Frontal cortex (tissue), 4 donors: ENCODE measurements at places on chromosomes 11 and 22.

DNA sequence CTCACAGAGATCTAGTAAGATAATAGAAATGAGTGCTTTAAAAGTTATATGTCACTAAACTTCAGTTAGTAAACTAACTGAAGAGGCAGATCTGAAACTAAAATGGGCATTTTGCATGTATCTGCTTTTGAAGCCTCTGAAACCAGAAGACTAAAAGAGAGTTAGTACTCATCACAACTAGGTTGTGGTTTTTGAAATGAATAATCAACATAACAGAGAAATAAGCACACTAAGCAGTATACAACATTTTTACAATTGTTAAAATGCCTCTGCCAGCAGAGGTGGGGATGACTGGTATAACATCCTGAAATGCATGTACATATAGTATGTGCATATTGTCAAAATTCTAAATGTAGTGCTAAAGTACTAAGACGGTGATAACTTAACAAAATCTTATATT lies 564.5 kb downstream of the DLG2 start:
- DNase-seq, result no peak

- no peak for DNase-seq
Observed at GRCh38 chr22:23503142-23503541, 76.9 kb downstream of the IGLL1 start.

DNA sequence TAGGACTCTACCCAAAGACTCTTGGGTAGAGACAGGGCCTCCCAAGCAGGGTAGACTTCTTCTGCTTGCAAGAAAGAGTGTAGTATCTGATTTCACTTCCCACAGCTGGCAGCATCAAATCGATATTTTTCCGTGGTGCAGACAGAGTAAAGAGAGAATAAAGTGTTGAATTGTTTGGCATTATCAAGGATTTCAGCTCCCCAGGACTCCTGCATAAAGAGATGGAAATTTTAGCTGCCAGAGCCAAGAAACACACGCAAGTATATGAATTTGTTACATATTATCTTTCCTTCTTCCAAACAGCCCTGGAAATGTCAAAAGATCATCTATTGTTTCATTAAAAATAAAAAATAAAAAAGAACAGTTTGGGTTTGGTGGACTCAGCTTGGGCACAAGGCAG lies 136.8 kb downstream of the PKNOX2 start:
- no peak for DNase-seq

DNA sequence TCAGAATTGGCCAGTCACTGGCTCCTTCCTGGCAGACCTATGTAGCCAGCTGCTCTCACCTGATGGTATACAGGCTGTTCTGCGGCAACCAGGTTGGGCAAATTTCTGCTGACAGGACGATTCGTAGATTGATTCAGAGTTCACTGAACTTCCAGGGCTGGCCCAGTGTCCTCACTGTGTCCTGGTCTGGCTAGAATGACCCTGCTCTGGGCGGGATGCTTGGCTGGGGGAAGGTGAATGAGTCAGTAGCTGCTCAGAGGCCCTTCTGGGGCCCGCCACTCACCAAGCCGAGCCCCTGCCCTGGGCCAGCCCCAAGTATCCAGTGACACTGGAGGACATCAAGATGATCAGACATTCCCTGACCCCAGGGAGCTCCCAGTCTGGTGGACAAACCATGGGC lies 62.9 kb upstream of the WNT11 start:
- no peak for DNase-seq
